NCI-H774 (cell line): ENCODE measurements at places on chromosomes 13 and 19.

DNA sequence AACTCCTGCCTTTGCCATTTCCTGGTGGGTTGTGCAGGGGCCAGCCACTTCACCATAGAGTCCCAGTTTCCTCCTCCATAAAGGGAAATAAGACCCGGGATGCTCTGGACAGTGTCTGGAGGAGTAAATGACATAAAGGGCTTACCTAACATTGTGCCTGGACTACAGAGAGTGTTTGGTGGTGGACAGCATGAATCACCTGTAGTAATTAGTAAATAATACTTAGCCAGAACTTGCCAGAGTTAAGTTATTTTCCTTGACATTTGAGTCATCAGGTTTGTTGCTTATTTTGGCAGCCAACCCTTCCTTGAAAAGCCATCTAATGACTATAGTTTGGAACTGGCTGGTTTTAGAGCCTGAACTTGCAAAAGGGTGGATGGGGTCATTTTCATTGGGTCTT is 159.2 kb downstream of the SLC7A1 start:
- no peak for DNase-seq

DNA sequence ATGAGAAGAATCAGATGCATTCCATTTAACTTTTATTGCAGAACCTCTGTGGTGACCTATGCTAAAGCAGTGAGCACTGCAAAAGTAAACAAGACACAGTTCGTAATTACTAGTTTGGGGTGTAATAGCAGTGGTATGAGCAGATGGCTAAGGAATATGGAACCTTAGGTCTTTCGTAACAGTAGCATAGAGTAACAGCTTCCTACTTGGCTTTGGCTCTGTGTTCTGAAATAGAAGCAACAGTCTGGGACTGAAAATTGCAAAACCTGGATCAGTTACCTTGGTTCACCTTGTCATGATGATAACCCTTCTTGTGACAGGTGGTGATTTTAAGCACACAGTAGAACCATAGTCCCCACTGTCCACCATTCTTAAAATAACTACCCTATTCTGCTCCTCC is 303.4 kb downstream of the GPC6 start:
- no peak for DNase-seq

- no peak for DNase-seq
These were observed 62.2 kb upstream of the MYCBP2 start for GRCh38 chr13:77388944-77389624.

GRCh38 chr13:82147526-82147925 is 1734.7 kb downstream of the SLITRK1 start:
- DNase-seq: no peak

DNA sequence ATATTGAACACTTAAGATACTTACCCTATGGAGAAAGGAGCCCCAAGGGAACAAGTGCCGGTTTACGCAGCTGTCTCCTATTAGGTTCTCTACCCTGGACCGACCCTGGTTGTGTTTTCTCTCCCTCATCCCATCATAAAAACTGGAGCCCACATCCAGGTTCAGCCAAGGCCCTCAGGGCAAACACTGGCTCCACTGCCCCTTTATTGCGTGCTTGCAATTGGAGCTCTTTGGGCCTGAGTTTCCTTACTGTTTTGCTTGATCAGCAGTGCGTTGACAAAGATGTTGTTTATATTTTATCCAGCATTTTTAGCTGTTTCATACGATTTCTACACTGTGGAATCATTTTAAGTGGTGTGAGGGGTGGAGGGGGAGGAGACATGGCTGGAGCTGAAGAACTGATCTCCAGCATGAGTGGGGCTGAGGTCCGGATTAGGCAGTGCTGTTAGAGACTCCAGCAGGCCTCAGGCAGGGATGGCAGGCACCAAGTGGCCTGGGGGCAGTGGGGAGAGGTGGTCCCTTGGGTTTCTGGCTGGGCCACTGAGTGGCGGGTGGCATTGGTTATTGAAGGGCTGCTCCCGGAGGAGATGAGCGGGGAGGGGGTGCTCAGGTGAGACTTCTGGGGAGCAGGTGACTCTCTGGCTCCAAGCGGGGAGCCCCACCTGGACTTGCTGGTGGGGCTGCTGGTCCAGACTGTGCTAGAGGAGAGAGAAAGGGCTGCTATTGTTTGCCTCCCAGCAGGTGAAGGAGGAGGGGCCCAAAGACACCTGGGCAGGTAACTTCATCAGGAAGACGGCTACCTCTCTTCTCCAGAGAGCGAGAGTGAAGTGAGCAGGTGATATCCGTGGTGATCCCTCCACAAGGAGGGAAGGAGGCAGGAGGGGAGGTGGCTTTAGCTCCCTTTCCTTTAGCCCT is 62.4 kb upstream of the RNF113B start:
- DNase-seq: no peak

DNA sequence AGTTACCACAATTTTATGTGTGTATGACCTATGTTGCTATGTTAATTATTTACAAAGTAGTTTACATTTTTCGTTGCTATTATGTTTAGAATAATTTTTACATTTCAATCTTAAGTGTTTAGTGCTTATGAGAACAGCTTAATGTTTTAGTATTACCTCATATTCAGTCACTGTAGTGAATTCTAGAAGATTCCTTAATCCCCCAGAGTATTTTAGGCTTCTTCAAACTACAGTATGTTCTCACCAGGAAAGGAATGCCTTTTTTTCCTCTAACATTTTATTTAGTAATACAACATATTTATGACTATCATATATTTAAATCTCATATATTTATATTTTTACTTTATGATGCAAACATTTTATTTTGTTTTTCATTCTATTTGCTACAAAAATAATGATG is 612.1 kb upstream of the KLHL1 start:
- DNase-seq: no peak

- DNase-seq: no peak
These were observed 54.7 kb downstream of the C13orf46 start for GRCh38 chr13:113918981-113919701.

GRCh38 chr19:39363901-39364457 is 21.8 kb downstream of the SAMD4B start:
- no peak for DNase-seq

DNA sequence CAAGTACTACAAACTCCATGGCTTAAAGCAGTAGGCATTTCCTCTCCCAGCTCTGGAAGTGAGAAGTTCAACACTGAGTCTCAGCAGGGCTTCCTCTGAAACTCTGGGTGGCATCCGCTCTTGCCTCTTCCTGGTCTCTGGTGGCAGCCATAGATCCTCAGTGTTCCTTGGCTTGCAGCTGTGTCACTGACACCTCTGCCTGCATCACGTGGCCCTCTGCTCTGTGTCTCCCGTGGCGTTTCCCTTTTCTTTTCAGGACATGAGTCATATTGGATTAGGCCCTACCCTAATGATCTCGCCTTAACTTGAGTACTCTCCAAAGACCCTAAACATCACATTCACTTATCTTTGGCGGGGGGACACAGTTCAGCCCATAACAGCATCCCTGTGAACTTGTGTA is 466.7 kb downstream of the MYO16 start:
- DNase-seq: no peak

- DNase-seq: no peak
These were observed 43.9 kb downstream of the RCBTB2 start for GRCh38 chr13:48488995-48489394.

GRCh38 chr19:39299404-39299803 is 3.2 kb downstream of the IFNL1 start:
- DNase-seq: no peak

DNA sequence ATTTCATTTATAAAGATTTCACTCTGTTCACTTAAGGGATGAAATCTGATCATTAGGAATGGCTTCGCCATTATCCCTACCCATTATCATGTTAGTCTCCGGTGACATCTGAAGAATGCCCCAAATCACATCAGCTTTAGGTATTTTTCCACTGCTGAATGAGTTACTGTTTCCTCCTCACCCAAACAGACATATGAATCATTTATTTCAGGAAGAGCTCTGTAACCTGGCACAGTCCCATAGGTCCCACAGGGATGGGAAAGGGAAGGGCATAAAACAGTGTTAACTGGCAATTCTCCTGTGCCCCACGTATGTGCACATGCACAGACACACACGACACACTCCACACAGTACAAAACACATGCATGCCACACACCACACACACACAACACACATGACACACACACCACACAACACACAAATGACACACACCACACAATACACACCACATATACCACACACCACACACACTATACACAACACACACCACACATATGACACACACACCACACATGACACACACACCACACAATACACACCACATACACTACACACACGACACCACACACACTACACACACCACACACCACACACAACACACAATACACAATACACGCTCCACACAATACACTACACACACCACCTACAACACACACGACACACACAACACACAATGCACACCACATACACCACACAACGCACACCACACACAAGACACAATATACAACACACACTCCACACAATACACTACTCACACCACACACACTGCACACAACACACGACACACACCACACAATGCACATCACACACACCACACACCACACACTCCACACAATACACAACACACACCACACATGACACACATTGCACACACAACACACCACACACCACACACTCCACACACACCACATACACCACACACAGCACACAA is 15.4 kb downstream of the TMEM255B start:
- DNase-seq: no peak

- DNase-seq: no peak
These were observed 431.9 kb downstream of the COG6 start for GRCh38 chr13:40087091-40088002.

GRCh38 chr13:109336730-109337129 is 449.7 kb downstream of the IRS2 start:
- no peak for DNase-seq

DNA sequence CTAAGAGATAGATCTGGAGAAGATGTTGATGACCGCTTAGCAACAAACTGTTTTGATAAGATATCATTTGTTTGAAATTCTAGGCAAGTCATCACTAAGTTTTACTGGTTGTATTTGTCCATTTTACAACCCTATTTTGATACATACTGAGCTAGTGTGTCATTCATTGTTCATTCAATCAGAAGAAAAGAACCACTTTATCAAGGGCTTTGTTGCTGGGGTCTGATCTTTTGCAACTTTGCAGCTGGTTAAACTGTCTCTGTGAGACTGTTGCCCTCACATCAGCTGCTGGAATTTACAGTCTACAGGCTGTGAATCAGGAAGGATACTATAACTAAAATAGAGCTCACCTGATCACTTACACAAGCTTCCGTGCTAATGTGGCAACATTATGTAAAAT is 290.5 kb downstream of the RFC3 start:
- no peak for DNase-seq

GRCh38 chr13:30364133-30364532 is 56.8 kb upstream of the KATNAL1 start:
- DNase-seq: no peak

DNA sequence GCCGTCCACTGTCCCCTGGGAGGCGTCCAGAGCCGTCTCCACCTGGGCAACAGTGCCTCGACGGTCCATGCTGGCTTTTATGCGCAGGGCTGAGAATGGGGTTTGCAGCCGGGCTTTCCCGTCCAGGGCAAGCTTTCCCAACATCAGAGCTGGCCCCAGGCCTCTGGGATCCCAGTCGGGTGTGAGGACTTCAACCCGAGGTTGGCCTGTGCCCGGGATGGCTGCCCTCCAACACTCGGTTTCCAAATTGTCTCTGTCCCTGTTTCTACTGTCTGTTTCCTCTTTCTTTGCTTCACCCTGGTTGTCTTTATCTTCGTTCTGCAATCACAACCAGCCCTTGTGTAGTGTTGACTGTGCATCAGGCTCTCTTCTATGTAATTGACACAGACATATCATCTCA is at the start of gene IFNL4:
TSS of gene IFNL4 (minus strand) at position 51 of the 400 bp plus-strand sequence.
- DNase-seq: no peak

GRCh38 chr19:49692147-49692506 is 1.2 kb downstream of the CPT1C start:
- no peak for DNase-seq

- DNase-seq: peak; percentile 29
These were observed at the start of gene SLC8A2 for GRCh38 chr19:47471733-47472457. TSS of gene SLC8A2 (minus strand) at chr19:47471893. CDS start at chr19:47466403, 5,490 bp downstream.

DNA sequence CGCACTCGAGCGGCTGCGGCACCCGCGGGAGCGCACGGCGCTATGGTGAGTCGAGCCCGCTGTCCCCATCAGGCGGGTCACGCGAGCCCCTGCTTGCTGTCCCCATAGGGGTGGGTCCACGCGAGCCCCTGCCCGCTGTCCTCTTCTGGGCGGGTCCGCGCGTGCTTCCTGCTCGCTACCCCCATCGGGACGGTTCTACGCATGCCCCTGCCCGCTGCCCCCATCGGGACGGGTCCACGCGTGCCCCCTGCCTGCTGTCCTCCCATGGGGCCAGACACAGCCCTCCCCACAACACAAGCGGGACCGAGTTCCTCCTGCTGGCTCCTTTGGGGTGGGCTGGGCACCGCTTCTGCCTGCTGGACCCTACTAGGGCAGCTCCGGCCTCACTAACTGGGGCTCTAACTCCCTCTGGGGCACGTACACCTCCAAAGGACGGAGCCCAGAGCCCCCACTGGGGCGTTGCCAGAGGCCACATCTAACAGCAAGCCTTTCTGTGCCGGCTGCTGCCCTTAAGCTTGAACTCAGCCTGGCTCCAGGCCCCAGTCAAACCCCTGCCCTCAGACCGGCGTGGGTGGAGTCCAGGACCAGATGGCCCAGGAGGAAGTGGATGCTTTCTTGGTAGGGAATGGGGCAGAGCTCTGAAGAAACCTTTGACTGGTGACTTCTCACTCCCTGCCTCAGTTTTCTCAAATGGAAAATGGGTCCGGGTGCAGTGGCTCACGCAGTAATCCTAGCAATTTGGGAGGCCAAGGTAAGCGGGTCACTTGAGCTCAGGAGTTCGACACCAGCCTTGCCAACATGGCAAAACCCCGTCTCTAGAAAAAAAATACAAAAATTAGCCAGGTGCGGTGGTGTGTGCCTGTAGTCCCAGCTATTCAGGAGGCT is 722 bp downstream of the COLGALT1 start:
- DNase-seq: no peak

- DNase-seq: no peak
These were observed 130.4 kb downstream of the CRYL1 start for GRCh38 chr13:20395061-20395916.
